ENCODE measurements at places on chromosomes 6 and 20.

DNA sequence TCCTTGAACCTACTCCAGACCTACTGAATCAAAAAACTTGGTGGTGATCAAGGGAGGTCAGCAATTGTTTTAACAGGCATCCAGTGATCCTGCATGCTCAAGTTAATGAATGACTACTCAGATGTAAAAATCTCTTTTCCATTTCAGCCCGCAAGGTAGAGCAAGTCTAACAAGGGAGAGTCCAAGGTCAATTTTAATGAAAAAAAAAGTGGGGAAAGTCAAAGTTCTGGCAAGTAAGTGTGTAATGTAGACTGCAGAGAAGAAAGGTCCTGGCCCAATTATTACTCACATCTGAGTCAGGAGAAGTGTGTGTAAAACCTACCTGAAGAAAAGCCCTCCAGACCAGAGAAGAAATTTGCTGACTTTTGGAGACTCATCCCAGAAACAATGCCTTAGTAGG, 193.5 kb downstream of the UBE3D start:
- DNase-seq, result no peak

DNA sequence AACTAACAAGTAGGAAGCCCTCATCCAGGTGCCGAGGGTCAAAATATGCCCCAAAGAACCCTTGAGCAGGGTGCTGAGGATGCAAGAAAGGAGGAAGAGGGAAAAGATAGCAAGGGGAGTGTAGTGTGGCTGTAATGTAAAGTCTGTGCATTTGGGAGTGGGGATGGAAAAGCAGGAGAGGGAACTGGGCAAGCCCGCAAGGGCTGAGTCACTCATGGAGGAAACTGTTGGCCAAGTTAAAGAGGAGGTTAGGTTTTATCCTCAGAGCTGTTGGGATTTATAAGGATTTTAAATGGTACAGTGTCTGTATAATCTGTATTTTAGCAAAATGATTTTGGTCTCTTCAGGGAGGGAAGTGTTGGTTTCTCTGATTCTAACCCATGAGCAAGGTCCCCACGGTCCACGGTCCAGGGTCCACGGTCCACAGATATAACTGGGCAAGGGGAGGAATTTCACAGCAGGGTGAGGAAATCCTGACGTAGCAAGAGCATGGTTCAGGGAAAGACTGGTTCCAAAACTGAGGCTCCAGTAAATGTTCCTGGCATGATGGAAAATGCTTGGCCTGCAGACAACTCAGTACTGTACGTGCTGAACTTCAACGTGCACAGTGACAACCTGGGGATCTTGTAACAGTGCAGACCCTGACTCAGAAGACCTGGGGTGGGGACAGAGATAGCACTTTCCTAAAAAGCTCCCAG, 759.8 kb downstream of the PTPRT start:
- DNase-seq, result no peak

DNA sequence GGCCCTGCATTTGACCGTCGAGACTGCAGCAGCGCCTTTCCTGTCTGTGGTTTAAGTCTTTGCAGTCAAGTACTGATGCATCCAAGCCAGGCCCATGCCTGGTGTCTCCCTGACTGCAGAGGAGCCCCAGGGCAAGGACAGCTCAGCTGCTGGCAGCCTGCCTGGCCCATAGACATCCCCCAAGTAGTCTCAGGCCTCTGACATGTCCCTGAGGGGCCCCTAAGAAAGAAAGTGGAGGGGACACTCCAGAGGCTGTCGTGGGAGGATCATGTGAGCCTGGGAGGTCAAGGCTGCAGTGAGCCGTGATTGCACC, 18.0 kb downstream of the HRH3 start:
- no peak for DNase-seq

- no peak for DNase-seq
Observed at GRCh38 chr6:168856914-168857313, 396.7 kb downstream of the THBS2 start.

DNA sequence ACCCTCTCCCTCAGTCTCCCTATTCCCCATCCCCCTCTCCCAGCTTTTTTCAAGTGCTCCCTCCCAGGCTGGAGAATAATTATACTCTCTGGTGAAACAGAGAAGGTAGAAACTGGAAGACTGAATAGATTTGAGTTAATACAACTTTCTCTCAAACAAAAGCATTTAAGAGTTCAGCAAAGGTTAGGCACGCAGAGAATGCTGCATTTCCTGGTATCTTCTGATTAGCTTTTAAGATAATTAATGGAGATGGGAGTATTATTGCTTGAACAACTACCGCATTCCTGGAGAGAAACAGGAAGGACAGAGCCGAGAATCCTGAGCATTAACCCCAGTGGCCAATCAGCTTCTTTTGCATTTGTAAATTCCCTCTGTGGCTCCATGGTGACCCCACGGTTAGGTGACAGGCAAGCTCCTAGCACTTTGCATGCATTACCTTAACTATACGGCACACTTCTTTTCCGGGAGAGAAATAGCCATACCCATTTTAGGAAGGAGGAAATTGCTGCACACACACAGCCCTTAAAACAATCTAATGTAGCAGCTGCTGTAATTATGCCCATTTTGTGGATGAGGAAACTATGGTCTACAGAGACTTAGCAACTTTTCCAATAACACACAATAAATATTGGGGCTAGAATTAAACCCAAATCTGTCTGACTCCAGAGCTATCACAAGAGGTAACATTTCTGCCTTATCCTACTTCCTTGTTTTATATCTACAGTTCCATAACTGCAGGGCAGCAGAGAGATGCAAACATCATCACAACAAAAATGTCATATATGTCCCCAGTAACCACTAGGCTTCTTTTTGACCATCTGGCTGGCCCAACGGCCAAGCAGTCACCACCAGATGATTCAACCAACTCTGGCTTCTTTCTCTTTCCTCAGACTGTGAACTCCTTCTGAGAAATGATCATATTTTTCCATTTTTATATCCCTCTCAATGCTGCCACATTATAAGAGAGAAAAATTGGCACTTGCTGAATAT, 169.9 kb downstream of the CD24 start:
- no peak for DNase-seq

DNA sequence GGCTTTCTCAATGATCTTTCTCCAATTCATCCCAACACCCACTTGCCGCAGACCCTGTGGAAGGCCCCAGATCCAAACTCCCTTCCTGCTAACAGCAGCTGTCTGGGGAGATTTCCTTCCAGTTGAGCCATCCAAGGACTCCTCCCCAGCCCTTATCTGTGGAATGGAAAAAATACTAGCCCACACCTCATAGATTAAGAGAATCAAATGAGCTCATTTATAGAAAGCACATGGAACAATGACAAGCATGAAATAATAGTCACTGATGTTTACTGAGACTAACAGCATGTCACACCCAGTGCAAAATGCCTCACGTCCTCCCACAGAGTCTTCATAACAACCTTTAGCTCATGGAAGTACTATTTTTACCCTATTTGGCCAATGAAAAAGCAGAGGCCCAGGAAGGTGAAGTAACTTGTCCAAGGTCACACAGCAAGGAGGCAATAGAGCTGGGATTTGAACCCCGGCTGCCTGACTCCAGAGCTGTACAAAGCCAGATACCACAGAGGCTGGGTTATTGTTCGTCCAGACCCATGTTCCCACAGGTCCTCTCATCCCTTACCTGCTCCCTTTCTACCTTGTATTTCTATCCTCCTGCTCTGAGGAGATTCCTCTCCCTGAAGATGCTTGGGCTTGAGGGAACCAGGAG, 23.4 kb upstream of the PTGIS start:
- no peak for DNase-seq

Measured in fibroblast of skin of left biceps (primary cell).